ENCODE measurements at places on chromosomes 16 and 17.

DNA sequence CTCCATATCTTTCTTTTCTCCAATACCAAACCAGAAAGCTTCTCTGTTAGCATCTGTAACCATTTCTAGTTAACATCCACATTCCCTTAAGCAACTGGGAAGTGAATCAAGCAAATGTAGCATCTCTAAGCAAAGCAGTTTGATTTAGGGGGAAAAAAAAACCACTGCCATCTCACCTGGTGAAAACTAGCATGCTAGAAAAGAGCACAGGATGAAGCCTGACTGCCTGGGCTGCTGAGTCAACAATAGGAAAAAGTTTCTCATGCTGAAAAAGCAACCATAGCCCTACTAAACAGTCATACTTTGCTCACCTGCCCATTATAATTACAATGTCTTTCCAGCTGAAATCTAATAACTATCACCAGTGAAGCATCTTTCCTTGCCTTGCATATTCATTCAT lies 139.3 kb downstream of the ANKFN1 start:
- DNase-seq: no peak

- peak; percentile 17 for DNase-seq
These were observed 17.1 kb upstream of the ATP6V0A1 start for GRCh38 chr17:42441371-42442195.

GRCh38 chr16:24978370-24978914 lies 36.7 kb downstream of the ARHGAP17 start:
- DNase-seq: no peak

DNA sequence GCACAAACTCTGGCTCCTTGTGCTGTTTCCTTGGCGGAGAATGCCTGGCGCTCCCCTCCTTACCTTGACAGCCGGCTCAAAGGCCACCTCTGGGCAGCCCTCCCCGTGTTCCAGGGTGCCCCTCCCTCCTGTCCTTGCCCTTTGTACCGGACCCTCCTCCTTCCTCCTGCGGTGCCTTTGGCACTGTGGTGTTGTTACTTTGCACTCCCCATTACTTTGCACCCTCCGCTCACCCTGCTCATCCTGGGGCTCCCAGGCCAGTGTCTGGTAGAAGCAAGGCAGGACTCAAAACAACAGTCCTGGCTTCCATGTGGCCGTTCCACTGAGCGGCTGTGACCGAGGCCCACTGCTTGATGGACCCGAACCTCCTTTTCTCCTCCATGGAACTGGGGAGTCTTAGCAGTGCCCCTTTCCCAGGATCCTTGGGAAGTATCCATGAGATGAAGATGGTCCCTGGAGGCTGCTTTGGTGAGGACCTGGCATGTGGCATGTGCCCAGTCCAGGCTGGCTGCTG lies 147.8 kb downstream of the CMIP start:
- DNase-seq: no peak

DNA sequence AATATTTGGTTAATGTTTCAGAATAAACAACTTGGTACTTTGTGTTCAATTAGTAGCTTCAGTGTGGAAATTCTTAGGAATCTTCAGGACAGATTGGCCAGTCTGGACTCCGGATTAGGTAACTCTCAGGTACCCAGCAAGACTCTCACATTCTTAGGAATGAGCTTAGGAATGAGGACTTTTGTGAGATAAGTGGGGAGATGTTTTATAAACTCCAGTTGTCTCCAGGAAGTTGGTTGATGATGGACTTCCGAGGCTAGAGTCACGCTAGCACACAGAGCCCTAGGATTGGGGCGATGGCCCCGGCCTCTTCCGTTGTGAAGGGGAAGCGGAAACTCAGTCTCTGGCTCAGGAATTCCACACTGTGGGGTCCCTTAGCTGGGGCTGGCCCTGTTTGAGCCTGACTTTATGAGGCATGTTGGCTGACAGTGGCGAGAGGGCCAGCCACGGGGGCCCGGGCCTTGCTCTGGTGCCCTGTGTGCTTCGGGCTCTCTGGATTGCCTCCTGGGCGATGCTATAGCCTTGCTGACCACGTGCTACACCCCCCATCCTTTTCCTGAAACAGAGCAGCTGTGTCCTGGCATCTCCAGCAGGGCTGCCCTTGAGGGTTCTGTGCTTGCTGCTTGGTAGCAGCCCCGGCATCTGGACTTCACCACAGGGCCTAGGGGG lies 32.4 kb downstream of the RAB11FIP3 start:
- DNase-seq: no peak

DNA sequence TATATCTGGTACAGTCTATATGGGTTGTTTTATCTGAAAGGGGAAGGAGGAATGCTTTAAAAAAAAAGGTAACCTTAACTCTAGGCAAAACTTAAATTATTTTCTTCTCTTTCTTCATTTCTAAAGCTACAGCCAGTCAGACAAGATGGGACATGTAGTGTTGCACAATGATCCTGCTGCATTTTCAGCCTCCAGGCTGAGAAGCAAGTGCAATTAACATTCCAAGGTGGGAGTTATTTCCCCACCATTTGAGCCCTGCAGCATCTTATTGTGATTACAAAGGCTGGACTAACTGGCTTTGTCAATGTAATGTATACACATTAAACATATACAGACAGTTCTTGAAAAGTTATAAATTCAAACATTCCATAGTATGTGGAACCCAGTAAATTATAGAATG lies 22.6 kb upstream of the NF1 start:
- no peak for DNase-seq

DNA sequence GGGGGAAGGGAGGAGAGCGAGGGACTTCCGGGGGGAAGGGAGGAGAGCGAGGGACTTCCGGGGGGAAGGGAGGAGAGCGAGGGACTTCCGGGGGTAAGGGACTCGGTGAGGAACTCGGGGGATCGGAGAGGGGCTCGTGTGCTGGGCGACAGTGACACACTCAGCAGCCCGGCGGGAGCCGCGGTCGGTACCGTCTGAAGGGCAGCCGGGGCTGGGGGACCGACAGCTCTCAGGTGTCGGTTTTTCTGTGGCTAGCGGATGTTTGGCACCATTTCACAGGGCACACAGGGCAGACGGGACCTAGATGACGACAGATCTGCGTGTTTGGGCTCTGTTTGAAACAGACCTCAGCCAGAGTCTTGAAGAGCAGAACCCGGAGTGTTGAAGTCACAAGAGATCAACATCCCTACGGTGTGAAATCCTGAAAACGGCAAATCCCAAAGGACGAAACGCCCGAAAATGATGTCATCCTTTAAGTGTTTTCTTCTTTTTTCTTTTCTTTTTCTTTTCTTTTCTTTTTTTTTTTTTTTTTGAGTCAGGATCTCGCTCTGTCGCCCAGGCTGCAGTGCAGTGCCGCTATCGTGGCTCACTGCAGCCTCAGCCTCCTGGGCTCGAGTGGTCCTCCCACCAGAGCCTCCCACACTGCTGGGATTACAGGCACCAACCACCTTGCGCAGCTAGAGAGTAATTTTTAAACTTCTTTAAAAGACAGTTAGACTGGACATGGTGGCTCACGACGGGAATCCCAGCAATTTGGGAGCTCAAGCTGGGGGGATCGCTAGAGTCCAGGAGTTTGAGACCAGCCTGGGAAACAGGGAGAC lies 23.9 kb downstream of the ZNF778 start:
- DNase-seq: peak; percentile 88

DNA sequence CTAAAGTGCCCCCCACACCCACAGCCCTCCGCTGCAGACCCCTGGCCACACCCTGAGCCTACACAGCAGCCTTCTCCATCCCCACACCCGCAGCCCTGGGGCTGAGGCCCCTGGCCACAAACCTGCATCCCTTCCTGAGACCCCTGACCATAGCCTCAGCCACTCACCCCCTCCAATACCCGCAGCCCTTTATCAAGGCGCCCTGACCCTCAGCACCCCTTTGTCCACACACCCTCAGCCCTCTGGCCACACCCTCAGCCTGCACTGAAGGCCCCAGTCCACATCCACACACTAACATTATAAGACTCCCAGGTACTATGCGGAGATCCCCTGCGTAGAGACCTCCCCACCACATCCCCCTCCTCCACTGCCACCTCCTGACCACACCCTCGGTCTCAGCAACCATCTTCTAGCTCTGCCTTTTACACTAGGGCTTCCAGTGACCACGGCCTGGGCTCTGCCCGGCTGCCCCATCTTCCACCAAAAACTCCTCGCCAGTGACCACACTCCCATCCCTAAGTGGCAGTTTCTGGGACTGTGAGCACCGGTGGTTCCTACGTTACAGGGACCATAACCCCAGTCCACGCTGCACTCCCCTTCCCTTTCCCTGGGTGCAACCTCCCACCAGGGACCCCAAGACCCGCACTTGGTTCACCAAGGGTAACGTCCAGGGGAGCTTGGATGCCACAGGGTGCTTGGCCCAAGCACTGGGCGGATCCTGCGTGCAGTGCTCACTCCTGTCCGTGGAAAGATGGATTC lies 818 bp downstream of the TPPP3 start:
- no peak for DNase-seq

- no peak for DNase-seq
These were observed 29.1 kb downstream of the NLRP1 start for GRCh38 chr17:5555254-5555653.

DNA sequence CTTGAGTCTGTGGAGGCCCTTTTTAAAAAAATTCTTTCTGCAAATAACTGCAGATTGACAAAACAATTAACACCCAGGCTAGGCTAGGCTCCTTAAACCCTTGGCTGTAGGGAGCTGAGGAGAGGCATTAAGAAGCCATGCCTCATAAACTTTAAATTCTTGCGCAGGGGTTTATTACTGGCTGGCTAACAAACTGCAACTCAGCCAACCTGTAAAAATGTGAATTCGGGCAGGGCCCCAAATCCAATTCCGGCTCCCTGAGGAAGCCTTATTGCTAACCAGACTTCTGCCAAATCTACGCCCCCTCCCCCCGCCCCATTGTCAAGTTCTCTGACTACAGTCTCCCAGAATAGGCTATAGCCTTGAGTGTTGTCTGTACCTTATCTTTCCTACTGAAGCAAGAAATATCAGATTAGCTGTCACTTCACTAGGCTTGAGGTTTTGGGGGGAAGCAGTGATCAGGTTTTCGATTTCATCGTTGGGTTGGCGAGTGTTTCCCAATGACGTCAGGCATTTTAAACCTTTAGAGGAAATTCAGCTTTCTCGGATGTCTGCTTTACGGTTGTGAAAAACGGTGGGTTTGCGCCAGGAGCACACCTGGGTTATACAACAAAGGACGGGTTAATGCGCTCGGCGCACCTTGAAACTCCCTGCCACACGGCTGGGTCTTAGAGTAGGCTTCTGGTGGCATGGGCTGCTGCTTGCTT lies 2.0 kb downstream of the CDH3 start:
- DNase-seq: no peak

DNA sequence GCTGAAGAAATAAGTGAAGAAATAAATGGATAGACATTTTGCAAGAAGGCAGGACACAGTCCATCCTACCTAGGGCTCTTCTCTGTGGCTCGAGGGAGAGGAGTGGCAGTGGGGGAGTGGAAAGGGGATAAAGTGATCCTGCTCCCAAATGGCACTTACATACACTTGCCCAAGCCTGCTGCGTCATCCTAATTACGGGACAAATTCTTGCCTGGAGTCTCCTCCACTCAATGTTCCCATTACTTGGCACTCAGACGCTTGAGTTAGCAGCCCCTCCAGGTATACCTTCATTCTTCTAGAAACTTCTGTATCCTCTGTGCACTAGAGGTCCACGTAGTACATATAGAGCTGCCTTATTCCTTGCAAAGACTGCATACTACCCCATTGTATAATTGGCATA lies 15.7 kb upstream of the MAP3K14 start:
- DNase-seq: no peak

DNA sequence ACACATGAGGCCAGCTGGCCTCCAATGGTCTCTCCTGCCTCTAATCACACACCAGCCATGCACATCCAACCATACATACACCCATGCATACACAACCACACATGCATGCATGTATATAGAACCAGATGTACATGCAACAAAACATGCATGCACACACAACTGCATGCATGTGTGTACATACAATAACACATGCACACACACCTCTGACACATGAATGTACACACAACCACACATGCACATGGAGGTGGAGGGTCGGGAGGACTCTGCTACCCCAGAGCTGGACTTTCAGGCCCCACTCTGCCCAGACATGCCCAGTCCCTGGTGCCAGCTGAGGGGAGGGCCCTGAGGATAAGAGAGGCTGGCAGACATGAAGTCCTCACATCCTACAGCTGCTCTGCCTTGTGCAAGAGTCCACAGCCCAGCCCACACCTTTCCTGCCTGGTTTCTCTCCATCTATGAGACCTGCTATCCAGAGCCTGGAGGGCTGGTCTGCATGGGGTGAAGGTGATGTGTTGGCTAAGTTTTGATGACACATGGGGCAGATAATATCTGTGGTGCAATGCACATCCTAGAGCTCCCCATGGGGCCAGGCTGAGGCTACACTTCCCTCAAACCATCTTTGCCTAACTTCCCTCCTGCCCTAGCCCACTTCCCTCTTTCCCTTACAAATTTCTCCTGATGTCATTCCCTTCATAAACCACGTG lies 50.9 kb upstream of the SDK2 start:
- no peak for DNase-seq

GRCh38 chr17:62180772-62181171 lies 115.7 kb upstream of the MED13 start:
- DNase-seq: no peak

DNA sequence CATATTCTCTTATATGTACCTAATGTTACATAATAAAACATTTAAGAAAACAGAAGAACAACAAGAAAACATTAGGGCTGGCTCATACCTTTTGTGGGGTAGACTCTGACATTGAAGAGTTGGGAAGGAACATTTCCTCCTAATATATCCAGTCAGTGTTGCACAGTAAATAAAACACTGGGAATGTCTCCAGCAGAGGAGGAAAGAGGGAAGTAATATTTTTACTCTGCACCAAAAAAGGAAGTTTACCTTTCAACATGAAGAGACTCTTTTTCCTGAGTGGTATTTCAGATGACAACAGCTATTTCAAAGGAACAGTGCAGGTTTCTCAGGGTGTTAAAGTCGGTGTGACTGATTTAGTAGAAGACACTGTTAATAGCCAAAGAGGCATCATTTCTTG lies 31.9 kb downstream of the EPN2 start:
- no peak for DNase-seq

DNA sequence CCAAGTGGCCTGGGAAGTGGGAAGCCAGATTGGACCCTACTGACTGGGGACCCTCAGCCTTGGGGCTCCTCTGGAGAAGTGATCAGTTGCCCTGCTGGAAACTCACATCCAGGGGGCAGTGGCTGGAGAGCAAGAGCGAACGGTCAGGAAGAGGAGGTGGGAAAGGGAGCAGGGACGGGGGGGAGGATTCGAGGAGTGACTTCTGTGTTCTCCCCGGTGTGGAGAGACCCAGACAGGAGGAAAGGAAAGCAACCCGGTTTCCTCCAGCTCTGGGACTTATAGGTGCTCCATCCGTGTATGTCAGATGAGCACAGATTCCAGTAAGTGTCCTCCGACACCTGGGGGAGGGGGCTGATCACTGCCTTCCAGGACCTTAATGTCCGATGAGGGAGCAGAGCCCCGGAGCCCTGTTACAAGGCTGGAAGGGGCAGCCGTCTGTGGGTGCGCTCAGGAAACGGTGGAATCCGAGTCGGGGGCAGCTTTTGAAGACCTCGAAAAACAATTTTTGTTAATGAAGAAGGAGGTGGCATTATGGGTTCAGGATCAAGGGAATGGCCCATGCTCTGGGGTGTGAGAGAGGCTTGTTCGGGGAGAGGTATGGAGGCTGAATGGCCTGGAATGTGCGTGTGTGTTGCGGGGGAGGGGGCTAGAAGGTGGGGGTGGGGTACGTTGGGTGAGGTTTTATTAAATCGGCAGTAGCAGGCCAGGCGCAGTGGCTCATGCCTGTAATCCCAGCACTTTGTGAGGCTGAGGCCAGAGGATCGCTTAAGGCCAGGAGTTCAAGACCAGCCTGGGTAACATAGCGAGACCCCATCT lies 34.8 kb upstream of the NDRG4 start:
- DNase-seq: no peak

All from CD4-positive, alpha-beta T cell treated with Interleukin-17A for 1 hour (primary cell).